ENCODE measurements at places on chromosomes 16 and 17.
A peak's percentile ranks its signal among the peaks of the same experiment; 100 is the strongest.

- DNase-seq = no peak
These were observed 45.7 kb upstream of the MRPS23 start for GRCh38 chr17:57895382-57896060.

DNA sequence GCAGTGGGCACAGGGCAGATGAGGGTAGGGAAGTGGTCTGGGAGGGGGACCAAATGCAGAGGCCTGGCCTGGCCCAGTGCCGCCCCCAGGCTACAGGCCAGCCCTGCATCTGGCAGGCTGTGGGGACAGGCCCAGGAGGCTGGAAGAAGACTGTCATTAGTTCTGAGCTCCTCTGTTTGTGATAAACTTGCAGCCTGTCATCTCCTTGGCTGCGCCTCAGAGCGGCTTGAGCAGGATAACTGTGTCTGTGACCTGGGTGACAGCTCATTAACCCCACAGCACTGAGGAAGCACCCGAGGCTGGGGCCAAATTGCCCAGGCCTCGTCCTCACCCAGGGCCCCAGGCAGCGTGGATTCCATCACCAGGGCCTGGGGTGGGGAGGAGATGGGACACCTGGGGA lies 23.9 kb downstream of the ABCC3 start:
- no peak for DNase-seq

- no peak for DNase-seq
These were observed 2.8 kb downstream of the ST6GALNAC1 start for GRCh38 chr17:76640550-76641380.

DNA sequence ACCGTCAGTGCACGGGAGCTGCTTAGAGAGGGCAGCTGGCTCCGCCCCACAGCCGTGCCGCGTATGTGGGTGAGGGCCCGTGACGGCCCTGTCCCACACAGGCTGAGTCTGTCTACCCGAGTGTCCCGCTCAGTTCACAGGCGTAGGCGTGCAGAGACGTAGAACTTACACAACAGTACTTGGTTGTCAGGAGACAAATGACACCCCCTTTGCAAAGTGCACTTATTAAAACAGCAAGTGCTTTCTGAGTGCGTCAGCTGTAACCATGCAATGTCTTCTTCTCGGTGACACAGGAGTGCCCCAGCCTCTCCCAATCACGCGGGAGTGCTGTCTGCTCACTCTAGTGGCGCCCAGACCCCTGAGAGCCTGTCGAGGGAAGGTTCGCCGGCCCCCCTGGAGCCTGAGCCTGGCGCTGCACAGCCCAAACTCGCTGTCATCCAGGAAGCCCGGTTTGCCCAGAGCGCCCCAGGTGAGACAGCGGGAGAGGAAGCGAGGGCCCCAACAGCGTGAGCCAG lies 64.2 kb downstream of the FOXK2 start:
- DNase-seq = no peak

GRCh38 chr17:7435676-7436555 lies 681 bp downstream of the TMEM102 start:
- no peak for DNase-seq

- no peak for DNase-seq
These were observed 5.9 kb upstream of the DNASE1L2 start for GRCh38 chr16:2230376-2230775.

DNA sequence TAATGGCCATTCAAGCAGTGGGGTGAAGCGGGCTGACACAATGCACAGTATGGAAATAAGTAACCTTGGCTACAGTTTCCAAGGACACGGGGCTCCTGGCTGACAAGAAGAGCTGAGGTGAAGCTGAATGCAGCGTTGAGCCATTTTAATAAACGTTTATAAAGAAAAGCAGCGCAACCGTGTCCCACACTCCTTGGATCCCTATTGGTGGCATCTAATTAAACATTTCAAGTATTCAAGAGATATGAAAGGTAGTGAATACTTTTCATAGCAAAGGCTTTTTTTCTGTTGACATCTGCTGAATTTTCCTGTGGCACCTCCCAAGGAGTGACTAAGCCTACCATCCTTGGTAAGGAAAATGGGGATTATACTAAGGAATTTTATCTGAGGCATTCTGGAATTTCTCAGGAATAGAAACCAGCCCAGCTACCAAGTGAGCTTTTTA lies 26.5 kb downstream of the DUSP14 start:
- DNase-seq = peak; percentile 50

- DNase-seq = no peak
These were observed 37.7 kb downstream of the ASPA start for GRCh38 chr17:3513305-3514035.

DNA sequence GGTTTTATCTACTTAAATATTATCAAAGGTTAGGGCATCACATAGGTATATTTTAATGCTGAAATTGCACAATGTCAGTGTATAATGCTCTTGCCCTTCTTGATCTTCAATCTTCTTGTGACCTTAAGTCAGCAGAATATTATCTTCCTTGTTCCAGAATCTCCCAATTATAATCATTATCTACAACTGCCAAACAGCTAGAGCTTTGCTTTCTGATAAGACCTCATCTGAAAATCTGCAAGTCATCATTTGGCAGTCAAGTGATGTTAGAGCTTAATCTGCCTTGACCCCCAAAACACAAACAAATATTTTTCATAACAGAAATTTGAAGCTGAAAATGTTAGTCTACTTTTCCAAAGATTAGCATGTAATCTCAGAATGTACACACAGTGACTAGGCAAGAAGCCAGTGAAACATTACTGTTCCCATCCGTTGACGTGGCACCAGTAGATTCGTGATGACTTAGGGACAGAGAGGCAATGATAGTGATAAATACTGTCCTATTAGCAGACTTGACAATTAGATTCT lies 19.8 kb downstream of the REXO5 start:
- DNase-seq = no peak

GRCh38 chr16:57815987-57816745 lies 13.9 kb upstream of the KIFC3 start:
- DNase-seq = peak; percentile 86

DNA sequence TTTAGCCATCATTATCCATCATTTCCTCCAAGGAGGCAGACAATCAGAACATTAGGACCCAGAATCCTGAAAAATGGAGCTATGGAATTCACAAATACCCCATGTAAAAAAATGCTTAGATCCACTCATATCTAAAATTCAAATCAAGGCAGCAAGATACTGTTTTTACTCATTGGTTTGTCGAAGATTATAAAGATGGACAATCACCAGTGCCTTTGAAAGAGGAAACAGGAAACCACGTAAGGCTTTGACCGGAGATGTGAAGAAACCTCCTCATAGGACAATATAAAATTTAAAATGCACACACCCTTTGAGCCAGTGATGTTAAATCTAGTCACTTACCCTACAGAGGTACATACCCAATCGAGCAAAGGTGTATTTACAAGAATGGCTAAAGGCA lies 130.0 kb downstream of the XYLT1 start:
- DNase-seq = no peak

GRCh38 chr17:39527220-39527813 lies 66.0 kb downstream of the CDK12 start:
- no peak for DNase-seq
